ENCODE measurements at places on chromosomes 12 and 14.

DNA sequence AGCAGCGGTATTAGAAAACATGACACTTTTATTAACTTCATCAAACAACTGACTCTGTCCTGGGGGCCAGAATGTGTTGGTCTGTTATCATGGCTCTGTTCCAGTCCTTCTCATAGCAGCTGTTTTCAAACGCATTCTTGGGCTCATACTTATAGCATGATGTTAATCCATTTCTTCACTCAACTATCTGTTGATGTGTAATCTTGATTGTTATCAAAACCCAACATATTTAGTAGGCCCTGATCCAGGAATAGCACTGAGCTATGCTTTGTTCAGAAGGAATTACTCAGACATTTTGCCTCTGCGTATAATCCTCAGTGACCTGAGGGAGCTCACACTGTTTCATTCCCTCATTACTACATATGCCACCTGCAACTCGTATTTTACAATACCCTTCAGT, 315.9 kb downstream of the BMP4 start:
- no peak for DNase-seq

DNA sequence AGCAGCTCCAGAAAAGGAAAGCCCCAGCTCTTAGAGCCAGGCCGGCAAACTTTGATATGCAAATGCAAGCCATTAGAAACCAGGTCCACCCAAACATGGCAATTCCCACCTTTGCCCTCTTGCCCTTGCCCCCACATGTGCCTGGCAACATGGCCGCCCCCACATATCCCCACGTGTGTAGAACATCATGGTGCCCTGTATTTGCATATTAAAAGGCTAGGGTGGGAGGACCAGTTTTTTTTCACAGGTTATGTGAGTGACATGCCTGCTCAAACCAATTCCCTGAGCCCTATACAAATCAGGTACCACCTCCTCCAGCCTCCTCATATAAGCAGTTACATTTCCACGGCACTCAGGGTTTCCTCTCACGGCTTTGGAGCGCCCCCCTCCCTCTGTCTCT, 6.1 kb upstream of the ALDH1L2 start:
- no peak for DNase-seq

DNA sequence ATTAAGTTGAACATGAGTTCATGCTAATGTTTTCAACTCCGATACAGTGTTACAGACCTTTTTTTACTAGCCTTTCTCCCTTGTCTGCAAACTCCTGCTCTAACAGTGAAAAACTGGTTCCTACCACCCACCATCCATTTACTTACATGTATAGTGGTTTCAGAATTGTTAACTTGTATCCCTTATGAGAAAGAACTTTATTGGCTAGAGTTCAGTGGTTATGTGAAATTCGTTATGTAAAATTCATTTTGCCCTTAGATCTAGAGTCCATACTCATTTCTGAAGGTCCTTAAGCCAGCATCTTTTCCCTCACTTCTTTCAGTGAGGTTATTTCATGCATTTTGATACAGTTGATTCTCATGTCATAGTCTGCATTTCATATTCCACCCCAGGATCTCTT, 51.0 kb downstream of the PRKCH start:
- DNase-seq: no peak

DNA sequence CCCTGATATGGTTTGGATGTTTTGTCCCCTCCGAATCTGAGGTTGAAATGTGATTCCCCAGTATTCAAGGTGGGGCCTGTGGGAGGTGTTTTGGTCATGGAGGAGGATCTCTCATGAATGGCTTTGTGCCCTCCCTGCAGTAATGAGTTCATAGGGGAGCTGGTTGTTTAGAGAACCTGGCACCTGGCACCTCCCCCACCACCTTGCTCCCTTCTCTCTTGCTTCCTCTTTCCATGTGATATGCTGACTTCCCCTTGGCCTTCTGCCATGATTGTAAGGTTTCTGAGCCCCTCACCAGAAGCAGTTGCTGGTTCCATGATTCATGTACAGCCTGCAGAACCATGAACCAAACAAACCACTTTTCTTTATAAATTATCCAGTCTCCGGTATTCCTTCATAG, 32.6 kb downstream of the CD163L1 start:
- DNase-seq: no peak

DNA sequence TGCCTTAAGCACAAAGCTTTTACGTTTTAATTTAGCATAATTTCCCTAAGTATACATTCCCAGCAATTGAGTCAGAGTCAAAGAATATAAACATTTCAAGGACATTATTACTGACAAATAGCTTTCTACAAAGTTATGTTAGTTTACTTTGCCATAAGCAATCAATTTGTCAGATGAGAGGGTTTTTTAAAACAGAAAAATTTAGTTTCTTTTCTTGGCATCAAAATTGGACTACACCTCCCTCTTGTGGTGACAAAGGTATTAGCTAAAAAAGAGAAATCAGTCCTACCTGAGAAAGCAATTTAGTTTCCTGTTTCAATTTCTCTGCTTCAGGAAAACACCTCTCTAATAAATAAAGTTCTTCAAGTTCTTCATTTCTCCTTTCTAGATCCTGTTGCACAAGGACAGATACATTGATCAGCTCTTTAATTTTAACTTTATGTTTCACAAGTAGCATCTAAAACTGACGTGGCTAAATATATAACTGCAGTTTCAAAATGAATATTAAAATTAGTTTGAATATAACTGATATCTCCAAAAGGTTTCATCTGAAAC, 39.9 kb downstream of the DNAI7 start:
- no peak for DNase-seq

- no peak for DNase-seq
Measured at GRCh38 chr12:21607701-21608100, 3.1 kb upstream of the GYS2 start.

Data from mucosa of descending colon (tissue), 3 donors.